ENCODE measurements at places on chromosomes 2 and 18. TPM values are rescaled to one million over a fixed set of nuclear protein-coding genes. Genes with fewer than 3 reads are reported as not detected.

GRCh38 chr2:239155806-239156480 is 244.9 kb downstream of the HDAC4 start:
- peaks cover 63% of the 10 kb centered on the region for H3K36me3 ChIP-seq
- H3K4me3 ChIP-seq = no peak overlapping the region
- peak overlapping the region; percentile 6 for H3K27ac ChIP-seq
- H3K4me1 ChIP-seq = peaks cover 13% of the 10 kb centered on the region

CDKL4 gene
- total RNA-seq = not detected

DNA sequence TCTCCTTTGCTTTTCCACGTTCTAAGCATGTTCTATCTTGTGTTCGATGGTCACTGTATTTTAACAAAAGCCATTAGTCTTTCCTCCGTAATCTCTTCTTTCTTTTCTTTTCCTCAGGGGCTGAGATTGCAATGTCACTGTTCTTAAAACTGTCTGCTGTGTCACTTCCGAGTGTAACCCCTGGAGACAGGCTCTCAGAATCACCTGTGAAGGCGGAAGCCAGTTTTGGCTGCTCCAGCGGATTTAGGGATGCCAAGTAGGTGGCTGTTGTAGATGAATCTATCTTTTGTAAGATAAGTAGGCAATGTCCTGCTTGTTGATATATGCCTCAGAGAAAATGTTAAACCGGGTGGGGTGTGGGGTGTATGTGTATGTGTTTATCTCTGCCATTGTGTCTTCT is 94.7 kb upstream of the L3MBTL4 start:
- no peak for DNase-seq
- H3K36me3 ChIP-seq = no peaks in the 10 kb centered on the region
- H3K4me3 ChIP-seq = no peak overlapping the region
- H3K27me3 ChIP-seq = no peaks in the 10 kb centered on the region
- H3K27ac ChIP-seq = no peak overlapping the region

DNA sequence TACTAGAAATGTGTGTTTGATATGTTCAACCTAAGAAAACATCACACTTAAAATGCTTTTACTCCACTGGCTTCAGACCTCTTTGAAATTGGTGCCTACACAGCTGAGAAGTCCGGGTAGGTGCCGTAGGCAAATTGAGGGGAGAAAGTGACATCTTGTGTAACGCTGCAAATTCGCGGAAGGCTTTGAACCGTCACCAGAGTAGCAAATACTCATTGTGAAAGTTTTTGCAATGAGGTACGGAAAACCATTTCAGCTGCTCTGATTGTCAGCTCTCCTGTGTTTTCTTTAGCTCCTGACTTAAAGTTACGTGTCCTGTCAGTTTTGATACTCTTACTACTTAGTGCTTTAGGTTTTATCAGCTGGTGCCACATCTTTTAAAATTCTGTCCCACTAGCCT is 224.5 kb downstream of the FAM210A start:
- no peak overlapping the region for H3K27ac ChIP-seq
- no peaks in the 10 kb centered on the region for H3K27me3 ChIP-seq
- H3K4me3 ChIP-seq = peak overlapping the region; percentile 10
- peaks cover 33% of the 10 kb centered on the region for H3K4me1 ChIP-seq

DNAJC5G gene
- total RNA-seq = not detected

DNA sequence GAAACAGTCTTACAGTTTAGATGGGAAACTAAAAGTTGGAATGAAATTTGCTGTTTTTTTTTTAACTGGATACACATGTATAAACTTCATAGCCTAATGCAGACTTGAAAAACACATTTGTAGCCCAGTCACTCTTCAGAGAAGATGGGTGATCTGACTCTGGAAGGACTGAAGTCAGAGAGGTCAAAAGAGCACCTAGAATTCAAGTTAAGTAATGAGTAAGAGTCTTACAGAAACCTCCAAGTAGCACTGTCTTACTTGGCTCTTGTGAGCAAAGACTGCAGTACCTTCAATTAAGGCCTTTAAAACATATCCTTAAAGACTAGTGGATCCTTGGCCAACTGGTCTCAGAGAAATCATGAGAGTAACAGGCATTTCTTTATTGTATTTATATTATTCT is 41.9 kb downstream of the TRAPPC8 start:
- H3K4me3 ChIP-seq = no peak overlapping the region
- no peak for DNase-seq
- no peaks in the 10 kb centered on the region for H3K27me3 ChIP-seq
- no peak overlapping the region for H3K27ac ChIP-seq

ANKRD36 gene
- 23.9 TPM for total RNA-seq

GRCh38 chr2:236744716-236745115 is 175.1 kb downstream of the ACKR3 start:
- H3K27ac ChIP-seq = peak overlapping the region; percentile 68
- DNase-seq = no peak
- H3K4me1 ChIP-seq = peaks cover 56% of the 10 kb centered on the region
- no peaks in the 10 kb centered on the region for H3K36me3 ChIP-seq
- H3K27me3 ChIP-seq = no peaks in the 10 kb centered on the region

CROCC2 gene
- total RNA-seq = not detected

DNA sequence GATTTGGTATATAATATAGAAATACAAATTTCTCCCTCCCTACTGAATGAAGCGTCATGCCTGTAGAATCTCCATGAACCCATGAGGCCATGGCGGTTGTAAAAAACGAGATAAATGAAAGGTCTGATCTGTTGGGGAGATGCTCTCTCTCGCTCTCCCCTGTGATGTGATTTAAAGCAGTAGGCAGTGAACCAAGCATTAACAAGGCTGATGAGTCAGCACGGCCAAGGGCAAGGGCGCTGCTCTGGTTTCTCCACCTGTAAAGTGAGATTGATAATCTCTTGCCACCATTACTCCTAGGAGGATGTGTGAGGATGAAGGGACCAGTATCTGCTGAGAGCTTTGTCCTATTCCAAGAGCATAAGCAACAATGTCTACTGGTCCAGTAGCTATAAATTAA is 553.3 kb downstream of the CMPK2 start:
- no peaks in the 10 kb centered on the region for H3K36me3 ChIP-seq
- H3K4me1 ChIP-seq = no peaks in the 10 kb centered on the region
- DNase-seq = no peak
- H3K4me3 ChIP-seq = no peak overlapping the region
- H3K27ac ChIP-seq = no peak overlapping the region

MC5R gene
- total RNA-seq = not detected

GRCh38 chr2:128438091-128438490 is 119.4 kb upstream of the HS6ST1 start:
- H3K4me1 ChIP-seq = peaks cover 32% of the 10 kb centered on the region
- DNase-seq = peak; percentile 40
- no peaks in the 10 kb centered on the region for H3K36me3 ChIP-seq
- no peak overlapping the region for H3K4me3 ChIP-seq
- H3K27me3 ChIP-seq = no peaks in the 10 kb centered on the region
- H3K27ac ChIP-seq = no peak overlapping the region

VAPA gene
- total RNA-seq = 182 TPM

DNA sequence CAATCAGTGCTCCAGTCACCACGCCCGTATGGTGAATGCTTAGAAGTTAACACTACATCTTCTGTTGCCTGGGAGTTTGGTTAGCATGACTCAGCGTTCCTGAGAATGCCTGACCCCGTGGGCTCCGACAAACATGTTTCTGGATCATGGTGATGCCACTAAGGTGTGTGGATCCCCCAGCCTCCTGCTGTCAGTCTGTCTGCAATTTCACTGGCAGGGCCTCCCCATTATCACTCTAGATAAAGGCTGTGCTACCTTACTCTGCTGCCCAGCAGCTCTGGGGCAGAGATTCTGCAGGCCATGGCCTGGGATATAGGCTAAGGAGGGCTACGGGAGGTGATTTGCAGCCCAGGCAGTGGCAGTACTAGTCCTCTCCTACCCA is 66.0 kb downstream of the STPG4 start:
- no peak overlapping the region for H3K4me3 ChIP-seq
- no peaks in the 10 kb centered on the region for H3K27me3 ChIP-seq
- DNase-seq = peak; percentile 40

- no peaks in the 10 kb centered on the region for H3K27me3 ChIP-seq
- H3K4me3 ChIP-seq = no peak overlapping the region
- DNase-seq = no peak
- peaks cover 13% of the 10 kb centered on the region for H3K4me1 ChIP-seq
- no peak overlapping the region for H3K27ac ChIP-seq
- no peaks in the 10 kb centered on the region for H3K36me3 ChIP-seq
These were observed 29.2 kb upstream of the KDM3A start for GRCh38 chr2:86412007-86412406.

- H3K27ac ChIP-seq = peak overlapping the region; percentile 23
- peaks cover 12% of the 10 kb centered on the region for H3K4me1 ChIP-seq
- no peaks in the 10 kb centered on the region for H3K27me3 ChIP-seq
- DNase-seq = no peak
These were observed 10.0 kb upstream of the INPP1 start for GRCh38 chr2:190333395-190333794.

IL37 gene
- total RNA-seq = 130 TPM

DNA sequence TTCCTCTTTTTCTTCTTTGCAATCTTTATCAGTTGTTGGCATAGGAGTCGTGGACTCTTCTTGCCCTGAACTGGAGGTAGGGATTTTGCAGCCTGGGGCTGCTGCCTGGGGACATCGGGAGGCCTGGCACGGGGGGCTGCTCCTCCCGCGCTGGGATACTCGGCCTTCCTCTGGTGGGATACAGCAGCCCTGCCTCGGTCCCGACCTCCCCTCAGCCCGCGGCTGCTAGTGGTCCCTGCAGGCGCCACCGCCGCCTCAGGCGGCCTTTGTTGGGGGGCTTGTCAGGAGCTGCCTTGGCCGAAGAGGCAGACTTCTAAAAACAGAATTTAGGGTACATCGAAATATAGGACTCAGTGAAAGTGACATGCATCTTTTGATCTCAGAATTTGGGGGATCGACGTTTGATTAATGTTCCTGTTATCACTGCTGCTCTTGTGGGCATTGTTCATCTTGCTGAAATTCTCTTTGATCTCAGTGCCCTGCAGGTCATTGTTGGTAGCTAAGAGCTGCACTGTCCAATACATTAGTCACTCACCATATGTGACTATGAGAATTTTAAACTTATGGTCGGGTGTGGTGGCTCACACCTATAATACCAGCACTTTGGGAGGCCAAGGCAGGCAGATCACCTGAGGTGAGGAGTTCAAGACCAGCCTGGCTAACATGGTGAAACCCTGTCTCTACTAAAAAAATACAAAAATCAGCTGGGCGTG is 16.3 kb downstream of the POLR2D start:
- no peaks in the 10 kb centered on the region for H3K4me1 ChIP-seq
- no peak overlapping the region for H3K4me3 ChIP-seq
- DNase-seq = no peak

- H3K36me3 ChIP-seq = no peaks in the 10 kb centered on the region
- no peak for DNase-seq
- H3K4me3 ChIP-seq = no peak overlapping the region
- H3K27me3 ChIP-seq = no peaks in the 10 kb centered on the region
- no peaks in the 10 kb centered on the region for H3K4me1 ChIP-seq
- no peak overlapping the region for H3K27ac ChIP-seq
These were observed 162.7 kb downstream of the WDPCP start for GRCh38 chr2:63425606-63426005.

DNA sequence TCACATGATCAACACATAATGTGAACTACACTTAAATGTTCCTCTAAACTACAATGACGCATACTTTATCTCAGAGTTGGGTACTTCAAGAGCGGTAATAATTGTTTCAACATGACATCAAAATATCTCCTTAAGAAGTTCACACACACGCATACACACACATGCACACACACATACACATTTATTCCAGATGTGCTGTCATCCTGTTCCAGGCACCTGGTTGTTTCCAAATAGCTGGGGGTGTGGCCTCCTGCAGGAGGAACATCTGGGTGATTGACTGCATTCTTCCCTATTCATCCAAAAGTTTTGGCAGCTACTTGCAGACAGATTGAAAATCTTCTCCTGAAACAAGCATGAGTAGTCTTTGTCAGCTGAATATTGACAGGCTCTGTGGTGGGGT is 37.9 kb upstream of the PIK3C3 start:
- H3K27me3 ChIP-seq = no peaks in the 10 kb centered on the region
- no peaks in the 10 kb centered on the region for H3K4me1 ChIP-seq
- no peak overlapping the region for H3K4me3 ChIP-seq
- no peak for DNase-seq

- H3K4me3 ChIP-seq = no peak overlapping the region
- DNase-seq = no peak
- no peaks in the 10 kb centered on the region for H3K27me3 ChIP-seq
- H3K36me3 ChIP-seq = no peaks in the 10 kb centered on the region
- no peak overlapping the region for H3K27ac ChIP-seq
These were observed 62.8 kb upstream of the SLC39A10 start for GRCh38 chr2:195594248-195594647.

INO80C gene
- total RNA-seq = 12.6 TPM
